CD8-positive, alpha-beta T cell (primary cell): ENCODE measurements at places on chromosomes 12 and 14.

DNA sequence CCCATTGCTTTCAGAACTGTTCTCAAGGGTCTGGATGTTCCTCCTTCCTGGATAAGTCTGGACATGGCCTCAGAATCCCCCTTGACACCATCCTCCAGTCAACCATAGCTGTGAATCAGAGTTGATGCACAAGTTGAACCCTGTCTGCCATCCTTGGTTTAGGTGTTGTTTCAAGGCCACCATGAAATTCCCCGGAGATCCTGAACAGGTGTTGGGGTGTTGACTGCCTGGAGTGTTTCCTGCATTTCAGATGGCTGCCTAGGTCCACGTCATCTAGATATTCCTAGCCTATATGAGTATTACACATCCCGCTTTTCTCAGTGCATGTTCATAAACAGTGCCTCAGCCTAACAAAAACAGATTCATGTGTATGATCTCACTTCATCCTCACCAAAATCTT is 86.7 kb upstream of the PWP1 start:
- DNase-seq, result no peak

DNA sequence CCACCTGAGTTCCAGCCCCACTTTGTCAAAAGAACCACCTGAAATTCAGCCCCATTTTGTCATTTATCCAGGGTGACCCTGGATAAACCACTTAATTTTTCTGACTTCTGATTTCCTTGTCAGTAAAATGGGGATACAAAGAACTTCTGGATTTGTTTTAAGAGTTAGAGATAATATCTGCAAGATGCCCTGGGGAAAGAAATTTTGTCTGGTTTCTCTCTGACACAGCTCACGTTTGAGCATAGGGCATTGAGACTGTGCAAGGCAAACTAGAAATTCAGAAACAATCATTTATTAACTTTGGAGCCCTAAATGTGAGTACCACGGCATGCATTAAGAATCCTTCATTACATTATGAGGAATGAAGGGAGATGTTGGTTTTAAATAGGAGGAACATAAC is 37.2 kb downstream of the TMTC2 start:
- DNase-seq, result no peak

DNA sequence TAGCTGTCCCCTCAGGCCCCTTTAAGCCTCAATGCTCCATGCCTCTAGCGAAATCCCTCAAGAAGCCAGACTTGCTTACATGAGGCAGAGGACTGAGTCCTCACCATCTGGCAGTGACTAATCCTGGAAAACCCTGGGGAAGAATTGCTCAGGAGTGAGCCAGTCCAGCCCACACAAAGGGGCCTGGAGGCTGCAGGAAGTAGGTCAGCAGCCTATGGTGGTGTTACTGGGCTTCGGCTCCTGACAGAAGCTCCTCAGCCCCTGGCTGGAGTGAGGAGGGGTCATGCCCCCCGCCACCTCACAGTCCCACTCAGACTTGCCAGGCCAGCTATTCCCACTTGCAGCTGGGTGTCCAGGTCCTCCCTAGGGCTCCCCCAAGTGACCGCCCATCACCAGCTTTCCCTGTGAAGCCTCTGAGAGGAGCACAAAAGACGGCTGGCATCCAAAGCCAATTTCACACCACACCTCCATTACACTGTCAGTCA is 250.5 kb downstream of the DPF3 start:
- no peak for DNase-seq

DNA sequence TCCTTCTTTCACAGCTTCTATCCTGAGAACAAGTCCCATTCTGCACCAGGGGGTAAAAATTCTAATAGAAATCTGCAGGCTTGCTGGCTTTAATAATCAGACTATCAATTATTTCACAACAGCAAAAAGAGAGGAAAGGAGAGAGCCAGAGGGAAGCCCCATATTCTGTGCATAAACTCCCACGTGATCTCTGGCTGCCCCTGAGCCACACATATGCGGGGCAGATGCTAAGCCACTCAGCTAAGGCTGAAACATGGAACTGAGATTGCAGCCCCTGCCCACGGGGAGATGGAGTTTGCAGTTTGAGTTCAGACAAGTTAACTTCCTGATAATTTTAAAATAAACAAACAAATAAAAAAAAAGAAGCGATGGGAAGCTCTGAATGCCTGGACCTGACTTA is 254.4 kb upstream of the CCDC196 start:
- no peak for DNase-seq

DNA sequence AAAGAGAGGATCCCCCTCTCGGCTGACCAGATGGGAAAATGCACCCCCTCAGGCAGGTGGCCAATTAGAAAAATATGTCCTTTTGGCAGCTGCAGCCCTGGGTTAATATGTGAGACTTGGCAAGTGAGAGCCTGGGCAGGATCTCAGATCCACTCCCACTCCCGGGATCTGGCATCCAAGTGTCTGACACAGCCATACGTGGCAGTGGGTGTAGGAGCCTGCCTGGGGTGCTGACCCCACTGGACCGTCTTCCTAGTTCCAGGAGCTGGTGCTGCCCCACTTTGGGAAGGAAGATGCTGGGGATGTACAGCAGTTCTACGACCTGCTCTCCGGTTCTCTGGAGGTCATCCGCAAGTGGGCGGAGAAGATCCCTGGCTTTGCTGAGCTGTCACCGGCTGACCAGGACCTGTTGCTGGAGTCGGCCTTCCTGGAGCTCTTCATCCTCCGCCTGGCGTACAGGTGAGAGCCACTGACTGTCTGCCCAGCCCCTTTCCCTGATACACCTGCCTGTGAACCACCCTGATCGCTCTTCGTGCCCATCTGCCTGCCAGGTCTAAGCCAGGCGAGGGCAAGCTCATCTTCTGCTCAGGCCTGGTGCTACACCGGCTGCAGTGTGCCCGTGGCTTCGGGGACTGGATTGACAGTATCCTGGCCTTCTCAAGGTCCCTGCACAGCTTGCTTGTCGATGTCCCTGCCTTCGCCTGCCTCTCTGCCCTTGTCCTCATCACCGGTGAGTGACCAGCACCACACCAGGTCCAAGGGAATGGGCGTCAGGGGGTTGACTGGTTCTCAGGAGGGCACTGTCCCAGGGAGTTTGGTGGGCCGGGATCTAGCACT is 5.8 kb downstream of the NR4A1 start:
- DNase-seq, result no peak

GRCh38 chr12:76627346-76628135 is 68.0 kb upstream of the OSBPL8 start:
- no peak for DNase-seq

DNA sequence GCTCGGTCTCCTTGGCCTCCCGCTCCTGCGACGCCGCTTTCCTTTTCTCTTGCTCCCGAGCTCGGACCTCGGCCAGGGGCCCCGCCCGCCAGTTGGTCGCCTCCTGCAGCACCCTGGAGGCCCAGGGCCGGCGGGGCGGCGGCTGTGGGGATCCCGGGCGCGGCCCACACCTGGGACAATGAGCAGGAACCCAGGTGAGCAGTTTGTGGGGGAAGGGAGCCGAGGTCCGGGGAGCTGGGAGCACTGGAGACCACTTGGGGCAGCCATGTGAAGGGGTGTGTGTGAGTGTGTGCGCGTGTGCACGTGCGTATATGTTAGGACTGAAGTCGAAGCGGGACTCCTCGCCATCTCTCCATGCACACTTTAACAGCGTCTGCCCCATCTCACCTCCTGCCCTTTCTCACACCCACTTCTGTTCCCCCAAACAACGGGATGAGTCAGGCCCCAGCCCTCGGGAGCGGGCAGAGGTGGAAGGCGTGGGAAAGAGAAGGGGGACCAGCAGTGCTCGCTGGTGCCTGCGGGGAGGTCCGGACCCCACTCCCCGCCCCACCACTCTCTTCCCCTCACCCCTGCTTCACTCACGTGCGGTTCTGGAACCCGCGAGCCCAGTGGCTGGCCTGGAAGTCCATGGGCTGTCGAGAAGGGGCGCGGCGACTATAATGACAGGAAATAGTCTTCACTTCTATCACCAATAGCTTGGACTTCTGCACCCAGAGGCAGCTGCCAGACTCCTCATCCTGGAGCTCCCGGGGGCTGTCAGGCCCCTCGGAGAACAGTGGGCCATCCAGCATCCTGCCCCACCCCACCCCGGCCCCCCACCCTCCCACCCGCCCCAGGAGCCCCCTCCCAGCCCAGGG is 450 bp downstream of the DDN start:
- no peak for DNase-seq

DNA sequence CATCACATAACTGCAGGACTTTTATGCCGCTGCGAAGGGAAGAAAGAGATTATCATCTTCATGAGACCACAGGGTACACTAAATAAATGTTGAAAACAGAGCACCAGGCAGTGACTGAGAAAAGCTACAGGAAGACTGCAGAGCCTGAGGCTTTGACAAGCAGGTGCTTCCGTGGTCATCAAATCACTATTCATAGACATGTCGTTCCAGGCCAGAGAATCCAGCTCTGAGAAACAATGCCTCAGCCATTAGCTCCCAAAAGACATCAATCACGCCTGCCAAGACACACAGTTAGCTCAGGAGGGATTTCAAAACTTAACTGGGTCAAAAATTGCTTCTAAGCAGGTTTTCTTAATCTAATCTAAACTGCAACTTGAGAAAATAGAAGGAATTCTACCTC is 47.2 kb upstream of the GARIN6 start:
- DNase-seq, result no peak

- DNase-seq, result no peak
Observed at GRCh38 chr12:93122569-93123091, 193.5 kb upstream of the EEA1 start.

- peak; percentile 10 for DNase-seq
Observed at GRCh38 chr14:52069307-52070050, 620 bp upstream of the NID2 start.

DNA sequence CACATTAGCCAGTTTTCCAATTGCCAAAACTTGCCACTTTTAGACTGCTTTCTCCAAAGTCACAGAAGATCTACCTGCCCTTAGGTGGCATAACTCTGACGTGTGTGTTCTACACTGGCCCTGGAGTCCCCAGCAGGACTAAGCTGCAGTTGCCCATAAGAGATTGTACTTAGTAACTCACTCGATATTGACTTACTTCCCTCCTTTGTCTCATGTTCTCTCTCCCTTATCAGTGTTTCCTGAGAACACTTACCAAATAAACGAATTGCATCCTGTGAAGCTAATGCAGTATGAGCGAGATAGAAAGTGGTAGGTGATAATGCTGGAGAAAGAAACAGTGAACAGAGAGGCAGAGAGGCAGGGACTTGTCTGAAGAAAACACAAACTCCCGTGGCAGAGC is 117.2 kb downstream of the NUAK1 start:
- no peak for DNase-seq

DNA sequence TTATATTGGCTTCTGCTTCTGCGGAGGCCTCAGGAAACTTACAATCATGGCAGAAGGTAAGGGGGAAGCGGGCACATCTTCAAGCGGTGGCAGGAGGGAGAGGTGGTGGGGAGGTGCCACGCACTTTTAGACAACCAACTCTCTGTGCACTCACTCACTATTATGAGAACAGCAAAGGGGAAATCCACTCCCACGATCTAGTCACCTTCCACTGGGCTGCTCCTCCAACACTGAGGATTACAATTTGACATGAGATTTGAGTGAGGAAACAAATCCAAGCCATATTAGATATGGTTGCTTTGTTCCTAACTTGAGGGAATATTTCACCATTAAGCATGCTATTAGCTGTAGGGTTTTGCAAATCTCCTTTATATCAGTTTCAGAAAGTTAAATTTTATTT is 80.3 kb downstream of the UNC79 start:
- no peak for DNase-seq

DNA sequence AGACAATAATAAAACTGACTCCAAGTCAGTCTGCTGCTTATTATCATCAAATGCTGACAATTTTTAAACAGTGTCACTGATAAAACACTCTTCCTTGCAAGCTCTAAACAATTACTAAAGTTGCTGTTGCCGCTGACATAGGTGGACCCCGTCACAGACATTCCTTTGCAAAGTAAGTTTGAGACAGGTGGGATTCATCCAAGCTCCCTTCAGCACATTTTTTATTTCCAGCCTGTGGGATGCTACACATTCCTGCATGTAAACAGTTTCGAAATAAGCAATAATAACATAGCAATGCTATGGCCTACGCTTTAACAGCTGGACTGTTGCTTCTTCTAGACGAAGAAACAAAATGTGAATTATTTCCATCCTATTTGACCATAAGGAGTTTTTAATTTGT is 85.4 kb upstream of the HIF1A start:
- DNase-seq, result no peak

- DNase-seq, result no peak
Observed at GRCh38 chr12:15956413-15957185, 45.5 kb downstream of the DERA start.

- DNase-seq, result no peak
Observed at GRCh38 chr14:40417777-40418401, 985.7 kb upstream of the FBXO33 start.

DNA sequence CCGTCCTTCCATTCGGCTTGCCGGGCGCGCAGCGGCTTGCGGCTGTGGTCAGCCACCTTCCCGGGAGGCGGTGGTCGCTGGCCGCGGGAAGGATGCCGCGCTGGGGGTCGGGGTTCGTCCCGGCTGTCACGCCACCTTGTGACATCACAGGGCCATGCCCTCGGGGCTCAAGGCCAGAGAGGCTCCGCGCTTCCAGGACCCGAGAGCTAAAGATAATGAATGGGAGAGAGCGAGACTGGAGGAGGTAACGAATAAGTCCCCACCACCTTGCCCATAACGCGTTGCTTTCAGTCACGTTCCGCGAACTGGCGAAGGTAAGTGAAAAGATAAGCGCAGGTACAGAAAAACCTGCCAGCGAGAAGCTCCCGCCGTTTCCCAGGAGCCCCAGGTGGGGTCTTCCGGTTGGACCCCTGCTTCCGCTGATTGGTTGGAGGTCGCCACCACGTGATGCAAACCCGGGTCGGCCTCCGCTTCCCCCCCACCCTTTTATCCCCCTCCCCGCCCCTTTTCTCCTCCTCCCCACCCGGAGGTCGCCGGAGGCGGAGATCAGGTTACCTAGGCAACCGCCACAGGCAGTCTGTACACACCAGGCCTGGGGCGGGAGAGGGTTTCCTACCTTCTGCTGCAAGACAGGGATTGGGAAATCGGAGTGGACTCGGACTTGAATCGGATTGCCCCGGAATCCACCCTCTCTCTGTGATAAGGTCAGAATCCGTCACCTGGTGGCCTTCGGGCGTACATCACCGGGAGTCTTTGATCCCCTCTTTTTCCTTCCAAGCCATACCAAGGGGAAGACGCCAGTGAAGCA is at the start of gene LRRC9:
Gene LRRC9 (plus strand): TSS at position 575 of the 808 bp plus-strand sequence.
- DNase-seq, result peak; percentile 51

DNA sequence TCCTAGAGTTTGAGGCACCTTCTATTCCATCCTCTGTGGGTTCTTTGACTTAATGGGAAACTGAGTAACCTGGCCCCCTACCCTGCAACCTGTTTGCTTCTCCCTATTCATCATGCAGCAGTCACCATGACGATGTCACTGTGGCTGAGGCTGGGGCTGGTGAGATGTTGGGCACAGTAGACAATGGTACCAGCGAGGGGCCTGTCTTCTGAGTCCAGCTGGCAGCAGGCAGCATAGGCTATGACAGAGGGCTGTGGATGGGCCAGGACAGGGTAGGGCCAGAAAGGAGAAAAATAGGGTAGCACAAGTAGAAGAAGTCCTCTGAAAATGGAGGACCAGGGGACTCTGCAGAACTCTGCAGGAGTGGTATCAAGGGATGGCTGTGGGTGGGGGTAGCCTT is 2.0 kb downstream of the CIROP start:
- DNase-seq, result no peak

GRCh38 chr14:78790271-78790670 is 620.1 kb downstream of the NRXN3 start:
- no peak for DNase-seq
